ENCODE measurements at places on chromosomes 4 and X. TPM values are rescaled to one million over a fixed set of nuclear protein-coding genes. Genes with fewer than 3 reads are reported as not detected.

The NUDT9 gene
- 7.3 TPM for total RNA-seq

The BEX5 gene
- 1.3 TPM for total RNA-seq

The CT47B1 gene
- not detected for total RNA-seq

The IBSP gene
- total RNA-seq: not detected

The GSX2 gene
- not detected for total RNA-seq

The RASL11B gene
- under 0.01 TPM for total RNA-seq

The PRR32 gene
- not detected for total RNA-seq

The TLR6 gene
- 4.3 TPM for total RNA-seq

The ARMCX2 gene
- total RNA-seq: 16.2 TPM

The INTU gene
- 3.0 TPM for total RNA-seq

The NRK gene
- not detected for total RNA-seq

The PAGE4 gene
- total RNA-seq: not detected

The GYPA gene
- under 0.01 TPM for total RNA-seq

The TLR2 gene
- 3.5 TPM for total RNA-seq

The KLB gene
- under 0.01 TPM for total RNA-seq

The SERTM2 gene
- 2.4 TPM for total RNA-seq

The MXRA5 gene
- under 0.01 TPM for total RNA-seq

The DUX4 gene
- not detected for total RNA-seq

The HPGD gene
- 18.3 TPM for total RNA-seq

The SHISA3 gene
- not detected for total RNA-seq

The RAP2C gene
- total RNA-seq: 7.0 TPM

The UCHL1 gene
- 15.9 TPM for total RNA-seq

The IRS4 gene
- total RNA-seq: not detected

The SOX3 gene
- total RNA-seq: not detected

The CCDC160 gene
- total RNA-seq: not detected

The NSD2 gene
- 41.7 TPM for total RNA-seq

The FGF16 gene
- 4.0 TPM for total RNA-seq

The TSPAN7 gene
- total RNA-seq: 2.4 TPM

The WDR17 gene
- total RNA-seq: 3.2 TPM

The PABPC1L2A gene
- total RNA-seq: not detected

The NHS gene
- under 0.01 TPM for total RNA-seq

The GYPE gene
- total RNA-seq: 2.2 TPM

The FGFBP2 gene
- 1.6 TPM for total RNA-seq

The CORIN gene
- under 0.01 TPM for total RNA-seq

The SAGE1 gene
- 0.81 TPM for total RNA-seq

The ZXDB gene
- total RNA-seq: 15.1 TPM

The N4BP2 gene
- total RNA-seq: 14.3 TPM

The MAGIX gene
- 3.5 TPM for total RNA-seq

The TADA2B gene
- 4.8 TPM for total RNA-seq

The RAI2 gene
- total RNA-seq: under 0.01 TPM

The LANCL3 gene
- 0.27 TPM for total RNA-seq

The CYSLTR1 gene
- total RNA-seq: 11.8 TPM

The STPG2 gene
- 0.54 TPM for total RNA-seq

The ATP10D gene
- total RNA-seq: 8.9 TPM

The UGT2B15 gene
- not detected for total RNA-seq

The KDR gene
- total RNA-seq: not detected

The C4orf36 gene
- 0.54 TPM for total RNA-seq

The CASK gene
- 4.3 TPM for total RNA-seq

The RNF150 gene
- total RNA-seq: 4.0 TPM

The PITX2 gene
- not detected for total RNA-seq

The HTT gene
- 97.8 TPM for total RNA-seq

The APELA gene
- not detected for total RNA-seq

The LRCH2 gene
- total RNA-seq: 0.54 TPM

The ETDB gene
- total RNA-seq: not detected

The SSX2 gene
- total RNA-seq: not detected
